ENCODE measurements at places on chromosomes 16 and 17.

GRCh38 chr16:84925092-84925772 lies 86.1 kb downstream of the ZDHHC7 start:
- DNase-seq, result peak; percentile 38

GRCh38 chr17:41639492-41640473 lies 15.4 kb upstream of the KRT17 start:
- no peak for DNase-seq

DNA sequence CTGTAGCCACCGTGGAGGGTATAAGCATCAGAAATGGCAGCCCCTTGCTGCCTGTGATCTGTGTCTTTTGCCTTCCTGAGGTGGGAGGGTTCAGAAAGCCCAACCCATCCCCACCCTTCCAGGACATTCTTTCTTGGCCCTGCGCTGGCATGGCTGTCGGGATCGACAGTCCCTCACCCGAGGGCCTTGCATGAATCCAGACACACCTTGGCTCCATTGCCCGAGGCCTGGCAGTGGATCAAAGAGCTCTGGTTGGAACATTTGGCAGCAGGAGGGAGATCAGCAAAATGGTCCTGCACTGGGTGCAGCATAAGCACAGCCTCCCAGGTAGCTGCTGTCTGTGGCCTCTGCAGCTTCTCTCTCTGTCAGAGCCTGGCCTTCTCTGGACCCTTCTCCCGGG lies 246.6 kb upstream of the MAF start:
- DNase-seq, result no peak

- DNase-seq, result no peak
These were observed 489 bp downstream of the ZC3H18 start for GRCh38 chr16:88570691-88571092.

DNA sequence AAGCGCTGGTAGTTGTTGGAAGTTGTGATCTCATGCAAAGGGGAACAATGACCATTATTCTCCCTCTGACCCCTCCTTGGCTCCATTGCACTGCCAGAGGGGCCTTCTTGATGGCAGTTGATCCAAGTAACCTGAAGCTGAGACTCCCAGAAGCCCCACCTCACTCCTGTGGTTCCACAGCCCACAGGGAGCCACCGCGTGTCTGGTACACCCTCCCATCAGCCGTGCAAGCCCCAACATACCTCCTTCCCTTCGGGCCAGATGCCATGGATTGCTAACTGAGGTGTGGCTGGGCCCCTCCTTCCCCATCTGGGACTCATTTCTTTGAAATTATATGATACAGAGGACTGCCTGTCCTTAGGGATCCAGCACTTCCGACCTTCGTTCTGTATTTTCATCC lies 17.8 kb downstream of the SAP30BP start:
- DNase-seq, result no peak

DNA sequence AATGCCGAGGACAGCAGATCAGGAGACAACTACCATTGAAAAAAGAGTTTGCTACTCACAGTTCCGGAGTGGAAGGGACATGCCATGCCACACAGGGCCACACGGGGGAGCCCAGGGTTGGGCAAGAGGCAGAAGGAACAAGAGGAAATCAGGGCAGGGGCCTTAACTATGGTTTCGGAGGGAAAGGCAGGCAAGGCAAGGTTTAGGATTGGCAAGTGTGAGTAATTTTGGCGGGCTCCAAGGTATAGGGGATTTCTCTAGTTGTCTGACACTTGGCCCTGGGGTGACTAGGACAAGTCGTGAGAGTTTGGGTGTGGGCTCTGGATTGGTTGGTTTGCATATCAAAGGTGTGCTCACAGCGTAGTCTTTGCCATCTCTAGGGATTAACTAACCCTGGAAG lies 27.0 kb upstream of the NTN1 start:
- peak; percentile 45 for DNase-seq

- DNase-seq, result no peak
These were observed 46.8 kb downstream of the PLXDC1 start for GRCh38 chr17:39104657-39105056.

DNA sequence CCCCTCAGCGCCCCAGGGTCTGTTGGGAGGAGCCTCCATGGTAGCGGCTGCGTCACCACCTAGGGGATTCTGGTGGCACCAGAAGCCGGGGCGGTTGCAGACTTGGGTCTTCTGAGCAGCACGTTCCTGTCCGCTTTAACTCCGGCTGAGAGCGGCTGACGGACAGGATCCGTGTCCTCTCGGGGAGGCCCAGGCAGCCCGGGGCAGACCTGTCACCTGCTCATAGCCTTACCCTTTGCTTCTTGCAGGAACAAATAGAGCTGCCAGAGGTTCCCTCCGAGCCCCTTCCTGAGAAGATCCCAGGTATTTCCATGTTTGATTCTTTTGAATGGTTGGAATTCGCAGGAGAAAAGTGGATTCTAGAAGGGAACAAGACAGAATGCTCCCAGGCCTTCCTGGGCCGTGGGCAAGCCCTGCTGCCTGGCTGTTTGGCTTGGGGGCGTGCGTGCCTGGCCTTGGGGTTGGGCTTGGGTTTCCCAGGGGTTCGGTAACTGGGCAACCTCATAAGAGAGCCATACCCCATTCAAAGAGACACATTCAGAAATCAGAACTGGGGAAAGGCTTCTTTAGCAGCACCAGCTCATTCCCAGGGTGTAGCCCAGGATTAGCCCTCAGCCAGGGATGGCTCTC lies 6.6 kb downstream of the CHMP6 start:
- DNase-seq, result no peak

GRCh38 chr17:75640556-75641119 lies 7.4 kb downstream of the SMIM5 start:
- DNase-seq, result no peak

- no peak for DNase-seq
These were observed 20.4 kb downstream of the CEP295NL start for GRCh38 chr17:78882540-78883088.

- no peak for DNase-seq
These were observed 129.6 kb downstream of the MRM1 start for GRCh38 chr17:36730857-36731490.

DNA sequence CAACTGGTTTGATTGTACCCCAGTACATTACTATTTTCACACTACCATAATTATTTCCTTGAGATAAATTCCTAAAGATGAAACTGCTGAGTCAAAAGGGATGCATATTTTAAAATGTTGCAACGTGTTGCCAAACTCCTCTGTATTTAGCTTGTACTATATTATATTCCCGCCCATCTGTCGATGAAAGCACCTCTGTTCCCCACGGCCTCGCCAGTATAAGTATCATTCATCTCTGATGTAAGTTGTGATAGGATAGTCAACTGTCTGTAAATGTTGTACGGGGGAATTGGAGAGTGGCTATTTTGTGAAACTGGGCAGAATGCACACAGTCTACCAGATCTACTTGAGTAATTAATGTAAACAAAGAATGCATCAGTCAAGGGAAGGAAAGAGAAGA lies 47.7 kb upstream of the TNRC6A start:
- DNase-seq, result no peak

- DNase-seq, result no peak
These were observed 41.4 kb downstream of the ACTG1 start for GRCh38 chr17:81470944-81471817.

GRCh38 chr17:33106525-33107165 lies 115.0 kb downstream of the SPACA3 start:
- no peak for DNase-seq

GRCh38 chr17:13921841-13922776 lies 147.2 kb upstream of the COX10 start:
- no peak for DNase-seq

GRCh38 chr16:66353055-66353454 lies 13.4 kb upstream of the CDH5 start:
- DNase-seq, result no peak

DNA sequence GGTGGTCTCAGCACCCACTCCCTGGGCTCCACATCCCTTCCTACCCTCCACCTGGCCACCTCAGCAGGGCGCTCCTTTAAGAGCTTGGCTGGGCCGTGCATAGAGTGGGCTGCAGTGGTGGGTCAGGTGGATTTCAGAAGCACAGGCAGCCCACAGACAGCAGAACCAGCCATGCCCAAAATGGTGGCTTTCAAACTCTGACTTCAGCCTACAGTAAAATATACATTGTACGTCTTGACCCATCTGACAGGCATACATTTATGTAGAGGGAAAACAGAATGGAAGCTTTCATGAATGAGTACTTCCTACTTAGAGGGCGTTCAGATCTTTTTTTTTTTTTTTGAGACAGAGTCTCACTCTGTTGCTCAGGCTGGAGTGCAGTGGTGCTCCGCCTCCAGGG lies 26.0 kb upstream of the LASP1NB start:
- no peak for DNase-seq

DNA sequence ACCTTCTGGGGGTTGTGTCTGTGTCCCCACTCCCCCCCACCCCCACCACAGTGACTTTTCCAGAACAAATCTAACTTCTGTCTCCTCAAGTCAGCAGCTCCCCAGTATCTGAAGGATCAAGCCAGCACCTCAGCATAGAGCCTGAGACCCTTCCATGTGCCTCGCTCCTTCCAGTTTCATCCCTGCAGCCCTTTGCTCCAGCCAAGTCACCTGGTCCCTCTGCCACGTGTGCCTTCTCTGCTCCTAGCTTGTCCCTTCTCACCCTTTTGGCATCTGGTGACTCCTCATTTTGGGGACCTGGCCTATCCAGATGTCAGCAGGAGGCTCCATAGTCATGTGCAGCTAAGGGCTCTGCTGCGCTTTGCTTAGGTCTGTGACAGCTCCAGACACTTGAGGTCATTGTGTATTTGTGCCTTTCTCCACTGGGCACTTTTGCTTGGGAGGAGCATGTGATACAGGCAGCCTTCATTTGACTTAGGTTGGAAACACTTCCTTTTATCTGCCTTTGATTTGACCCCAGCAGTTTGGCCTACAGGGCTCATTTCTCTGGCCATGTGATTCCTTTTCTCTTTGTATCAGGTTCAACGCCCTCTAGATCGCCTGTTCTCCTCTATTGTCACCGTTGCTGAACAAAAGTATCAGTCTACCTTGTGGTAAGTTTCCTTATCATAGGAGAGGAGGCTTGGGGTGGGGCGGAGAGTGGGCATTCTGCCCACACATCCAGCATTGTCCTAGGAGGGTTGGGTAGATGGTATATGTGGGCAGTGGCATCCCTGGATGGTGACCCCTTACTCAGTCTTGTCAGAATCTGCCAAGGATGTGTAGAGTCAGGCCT lies 7.1 kb upstream of the NFATC3 start:
- DNase-seq, result no peak

DNA sequence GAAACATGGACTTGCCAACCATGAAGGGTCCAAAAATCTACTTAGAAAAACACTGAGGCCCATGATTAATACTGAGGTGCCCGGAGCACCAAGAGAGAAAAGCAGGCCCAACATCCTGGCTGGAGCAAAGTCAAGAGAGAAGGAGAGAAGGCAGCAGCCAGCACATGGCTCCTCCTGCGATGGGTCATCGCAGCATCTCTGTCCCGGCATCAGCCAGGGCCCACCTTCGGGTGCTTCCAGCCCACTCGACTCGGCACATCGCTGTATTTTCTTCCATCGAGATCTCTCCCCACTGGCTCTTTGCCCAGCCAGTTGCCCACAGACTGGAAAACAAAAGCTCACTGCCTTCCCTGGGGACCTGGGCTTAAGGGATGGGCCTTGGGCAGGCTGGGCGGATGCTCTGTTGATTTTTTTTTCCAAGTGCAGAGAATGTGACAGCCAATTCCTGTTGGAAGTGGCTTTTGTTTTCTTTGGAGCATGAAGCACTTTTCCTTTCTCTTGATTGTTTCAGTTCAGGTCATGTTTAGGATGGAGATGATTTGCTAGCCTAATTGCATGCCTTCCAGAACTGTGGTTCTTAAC lies 58.1 kb downstream of the CYB5B start:
- DNase-seq, result no peak

GRCh38 chr17:33288954-33289353 lies 4.1 kb downstream of the ASIC2 start:
- DNase-seq, result no peak

GRCh38 chr17:34656801-34657200 lies 77.4 kb downstream of the TMEM132E start:
- DNase-seq, result no peak

- peak; percentile 34 for DNase-seq
These were observed 70.9 kb downstream of the CNGB1 start for GRCh38 chr16:57899771-57900661.

DNA sequence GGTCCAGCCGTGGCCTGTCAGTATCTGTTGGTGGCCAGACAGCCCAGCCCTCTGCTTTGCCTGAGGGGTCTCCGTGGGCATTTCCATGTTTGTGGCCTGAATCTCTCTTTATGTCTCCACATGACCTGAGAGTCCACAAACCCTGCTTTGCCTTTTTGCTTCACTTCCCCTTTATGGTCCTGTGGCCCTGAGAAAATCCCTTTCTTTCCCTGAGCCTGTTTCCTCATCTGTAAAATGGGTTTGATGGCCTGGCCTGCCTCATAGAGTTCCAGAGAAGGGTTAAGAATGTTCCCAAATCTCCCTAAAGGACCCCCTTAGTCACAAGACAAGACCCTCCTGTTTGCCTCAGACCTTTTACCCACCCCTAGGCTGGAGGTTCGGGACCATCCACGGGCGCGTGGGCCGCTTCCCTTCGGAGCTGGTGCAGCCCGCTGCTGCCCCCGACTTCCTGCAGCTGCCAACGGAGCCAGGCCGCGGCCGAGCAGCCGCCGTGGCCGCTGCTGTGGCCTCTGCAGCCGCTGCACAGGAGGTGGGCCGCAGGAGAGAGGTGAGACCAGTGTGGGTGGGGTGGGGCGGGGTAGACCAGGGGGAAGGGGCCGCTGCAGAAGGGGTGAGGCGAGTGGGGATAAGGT lies 26.2 kb upstream of the ALKBH5 start:
- no peak for DNase-seq

DNA sequence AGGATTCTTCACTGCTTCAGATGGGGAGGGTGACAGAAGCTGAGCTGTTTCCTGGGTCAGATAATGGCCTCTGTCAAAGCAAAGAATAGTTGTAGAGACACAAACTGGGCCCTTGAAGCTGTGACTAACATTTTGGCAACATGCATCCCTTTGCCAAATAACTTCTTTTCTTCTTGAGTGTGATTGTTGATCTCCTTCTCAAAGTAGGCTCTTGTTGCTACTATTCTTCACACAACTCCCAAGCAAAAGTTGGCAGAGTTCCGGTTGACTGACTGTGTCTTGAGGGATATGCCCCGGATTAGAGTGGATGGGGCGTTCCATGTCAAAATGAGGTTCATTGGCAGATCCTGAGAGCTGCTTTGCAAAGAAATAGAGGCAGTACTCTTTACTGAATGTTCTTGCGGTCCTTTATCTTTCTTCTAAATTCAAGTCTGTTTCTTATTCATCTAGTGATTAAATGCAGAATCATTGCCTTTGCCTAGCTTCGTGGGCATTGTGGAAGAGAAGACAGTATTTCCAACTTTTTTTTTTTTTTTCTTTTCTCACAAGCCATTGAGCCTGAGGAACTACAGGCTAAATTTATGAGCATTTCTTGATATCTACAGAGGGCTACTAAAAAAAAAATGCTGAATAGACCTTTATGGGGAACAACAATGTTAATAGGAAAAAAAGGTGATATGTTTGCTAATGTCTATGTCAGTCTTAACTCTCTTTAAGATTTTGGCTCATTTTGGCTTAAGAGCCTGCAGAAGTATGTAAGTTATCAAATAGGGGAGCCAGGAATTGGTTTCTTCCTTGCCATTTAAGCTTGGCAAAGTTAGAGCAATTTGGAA lies 5.8 kb downstream of the WIPF2 start:
- DNase-seq, result no peak

Data from stimulated activated CD8-positive, alpha-beta memory T cell treated with anti-CD3 and anti-CD28 coated beads, Interleukin-15, amount 100 ng/mL, for 48 hours (primary cell).